ENCODE measurements at places on chromosomes 7 and 10.
A peak's percentile ranks its signal among the peaks of the same experiment; 100 is the strongest.

- DNase-seq = no peak
These were observed 6.8 kb downstream of the ORAI2 start for GRCh38 chr7:102439963-102440795.

GRCh38 chr10:12957081-12957480 is 44.4 kb downstream of the CCDC3 start:
- no peak for DNase-seq

GRCh38 chr7:95476072-95476847 is 9.5 kb upstream of the ASB4 start:
- DNase-seq = no peak

GRCh38 chr10:21369697-21370096 is 155.8 kb downstream of the SKIDA1 start:
- DNase-seq = no peak

GRCh38 chr10:115093286-115093775 is at the start of gene ATRNL1:
ATRNL1 (plus strand) TSS chr10:115093365; CDS start chr10:115093751, 386 bp downstream.
- peak; percentile 47 for DNase-seq

GRCh38 chr10:623014-623413 is 66.5 kb downstream of the DIP2C start:
- DNase-seq = no peak

DNA sequence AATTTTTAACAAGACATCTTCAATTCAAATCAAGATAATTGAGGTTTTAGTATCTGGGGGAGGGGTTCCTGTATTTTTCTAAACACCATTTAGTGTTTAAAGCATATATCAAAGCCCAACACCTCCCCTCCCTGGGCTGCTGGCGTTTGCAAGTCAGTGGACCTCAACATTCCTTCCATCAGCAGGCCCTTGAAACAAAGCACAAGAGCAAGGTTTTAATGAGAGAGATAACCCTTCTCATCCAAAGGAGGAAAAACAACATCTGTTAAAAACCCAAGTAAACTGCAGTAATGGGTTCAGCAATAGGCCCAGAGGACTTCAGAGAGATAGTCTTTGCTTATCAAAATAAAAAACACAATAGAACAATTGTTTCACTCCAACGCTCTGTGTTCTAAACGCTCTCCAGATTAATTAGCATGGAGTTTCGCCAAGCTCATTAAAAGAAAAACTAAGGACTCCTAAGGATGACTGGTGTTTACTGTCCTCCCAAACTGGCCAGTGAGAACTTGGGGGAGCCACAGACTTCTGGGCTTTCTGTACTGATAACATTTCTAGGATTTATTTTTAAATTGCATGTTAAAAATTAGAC is 2.5 kb downstream of the JCAD start:
- no peak for DNase-seq
